Small intestine (tissue), 16 donors: ENCODE measurements at places on chromosomes 6 and 20. TPM values are rescaled to one million over a fixed set of nuclear protein-coding genes. Genes with fewer than 3 reads are reported as not detected.

DNA sequence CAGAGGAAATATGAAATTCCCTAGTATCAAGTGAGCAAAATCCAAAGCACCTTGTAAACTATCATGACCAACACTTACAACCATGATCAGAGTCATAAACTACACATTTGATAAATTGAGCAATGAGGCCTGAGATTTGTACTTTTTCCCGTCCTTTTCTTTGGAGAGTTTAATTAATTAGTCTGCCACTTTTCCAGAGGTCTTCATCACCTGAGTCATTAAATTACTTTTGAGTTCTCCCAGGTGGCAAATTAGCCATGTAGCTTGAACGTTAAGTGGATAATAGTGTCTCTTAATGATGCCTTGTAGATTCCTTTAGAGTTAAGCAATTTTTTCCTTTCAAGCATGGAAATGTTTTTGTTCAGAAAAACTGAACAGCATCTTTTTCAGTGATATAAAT lies 75.6 kb downstream of the RNF217 start:
- no peak overlapping the region for H3K4me3 ChIP-seq
- H3K27ac ChIP-seq: no peak overlapping the region
- no peaks in the 10 kb centered on the region for H3K4me1 ChIP-seq
- no peak for DNase-seq

DNA sequence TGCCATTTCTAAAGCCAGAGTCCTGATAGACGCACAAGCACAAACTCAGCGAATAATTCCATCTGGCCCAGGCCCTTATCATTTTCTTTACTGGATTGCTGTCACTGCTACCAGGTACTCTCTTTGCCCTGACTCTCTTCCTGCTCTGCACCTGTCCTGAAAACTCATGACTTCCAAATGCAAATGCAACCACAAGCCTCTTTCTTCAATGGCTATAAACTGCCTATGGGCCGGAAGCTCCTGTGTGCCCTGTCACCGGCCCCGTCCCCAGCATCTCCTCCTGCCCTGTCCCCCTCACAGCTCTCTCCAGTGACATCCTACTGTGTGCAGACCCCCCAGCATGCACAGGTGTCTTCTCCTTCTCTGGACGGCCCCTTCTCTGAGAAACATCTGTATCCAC lies 302.6 kb downstream of the GMDS start:
- H3K4me3 ChIP-seq: no peak overlapping the region
- DNase-seq: no peak
- H3K27me3 ChIP-seq: no peaks in the 10 kb centered on the region
- H3K4me1 ChIP-seq: no peaks in the 10 kb centered on the region
- H3K27ac ChIP-seq: no peak overlapping the region
- H3K36me3 ChIP-seq: peaks cover 3% of the 10 kb centered on the region

DNA sequence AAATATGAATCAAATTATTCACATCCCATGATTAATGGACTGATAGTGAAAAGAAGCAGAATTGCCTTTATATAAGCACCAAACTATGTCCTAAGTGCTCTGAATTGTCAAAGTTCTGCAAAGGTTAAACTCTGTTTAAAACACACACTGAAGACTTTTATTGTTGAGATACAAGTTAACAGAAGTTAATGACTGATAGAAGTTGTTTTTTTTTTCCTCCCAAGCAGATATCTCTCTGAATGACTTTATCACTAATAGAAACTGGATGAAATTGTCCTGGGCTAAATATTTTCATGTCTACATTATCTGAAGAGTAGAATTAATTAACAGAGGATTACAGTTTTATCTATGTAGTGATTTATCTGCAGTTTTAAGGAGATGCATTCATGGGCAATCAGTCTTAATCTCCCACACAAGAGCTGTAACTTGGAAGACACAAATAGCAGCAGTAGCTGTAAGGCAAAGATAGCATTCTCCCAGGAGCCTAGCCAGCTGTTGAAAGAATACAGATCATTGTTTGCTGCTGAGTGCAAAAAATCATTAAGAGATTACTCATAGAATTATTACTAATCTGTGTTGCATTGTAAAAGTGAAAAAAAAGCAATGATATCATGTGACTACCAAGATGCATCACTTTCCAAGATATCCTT lies 49.9 kb downstream of the BMP5 start:
- peak overlapping the region; percentile 40 for H3K27ac ChIP-seq
- no peaks in the 10 kb centered on the region for H3K36me3 ChIP-seq
- peak; percentile 70 for DNase-seq
- H3K4me1 ChIP-seq: peaks cover 14% of the 10 kb centered on the region
- no peak overlapping the region for H3K4me3 ChIP-seq

GRCh38 chr6:19301980-19302379 lies 535.2 kb upstream of the ID4 start:
- no peak overlapping the region for H3K27ac ChIP-seq
- H3K4me1 ChIP-seq: no peaks in the 10 kb centered on the region
- H3K4me3 ChIP-seq: no peak overlapping the region
- H3K27me3 ChIP-seq: no peaks in the 10 kb centered on the region

DNA sequence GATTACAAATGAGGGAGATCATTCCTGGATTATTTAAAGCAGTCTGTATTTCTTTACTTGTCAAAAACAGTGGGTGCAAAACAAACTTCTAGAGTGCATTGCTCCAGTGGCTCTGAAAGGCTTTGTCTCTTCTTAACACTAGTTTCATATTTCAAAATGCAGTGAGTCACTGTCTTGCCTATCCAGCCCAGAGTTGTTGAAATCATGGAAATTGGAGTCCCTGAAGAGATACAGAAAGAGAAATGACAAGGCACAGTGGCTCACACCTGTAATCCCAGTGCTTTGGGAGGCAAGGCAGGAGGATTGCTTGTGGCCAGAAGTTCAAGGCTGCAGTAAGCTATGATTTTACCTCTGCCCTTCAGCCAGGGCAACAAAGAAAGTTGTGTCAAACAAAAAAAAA lies 11.3 kb downstream of the SLC2A12 start:
- no peaks in the 10 kb centered on the region for H3K36me3 ChIP-seq
- H3K4me3 ChIP-seq: no peak overlapping the region
- no peaks in the 10 kb centered on the region for H3K27me3 ChIP-seq
- no peak for DNase-seq
- no peak overlapping the region for H3K27ac ChIP-seq
- no peaks in the 10 kb centered on the region for H3K4me1 ChIP-seq

GRCh38 chr6:161138543-161139303 lies 135.1 kb downstream of the AGPAT4 start:
- no peaks in the 10 kb centered on the region for H3K27me3 ChIP-seq
- no peak overlapping the region for H3K27ac ChIP-seq
- no peaks in the 10 kb centered on the region for H3K4me1 ChIP-seq
- no peak for DNase-seq

DNA sequence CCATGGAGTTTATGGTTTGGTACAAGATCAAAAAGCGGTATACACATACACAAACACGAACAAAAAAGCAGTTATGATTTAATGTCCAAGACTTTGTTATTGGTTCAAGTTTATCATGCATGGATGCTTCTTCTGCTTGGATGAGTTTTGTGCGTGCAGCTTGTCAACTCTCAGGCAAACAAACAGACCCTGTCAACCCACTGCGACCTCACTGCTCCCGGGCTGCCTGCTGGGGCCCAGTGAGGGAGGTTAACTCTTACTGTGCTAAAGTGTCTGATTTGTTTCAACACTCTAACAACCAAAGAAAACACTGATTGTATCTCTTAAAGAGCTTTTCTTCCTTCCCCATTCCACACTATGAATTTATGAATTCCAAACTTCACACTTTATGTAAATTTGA lies 26.8 kb upstream of the DDR1 start:
- H3K36me3 ChIP-seq: no peaks in the 10 kb centered on the region
- no peaks in the 10 kb centered on the region for H3K27me3 ChIP-seq
- H3K4me1 ChIP-seq: no peaks in the 10 kb centered on the region
- H3K4me3 ChIP-seq: no peak overlapping the region
- DNase-seq: no peak
- H3K27ac ChIP-seq: no peak overlapping the region

DNA sequence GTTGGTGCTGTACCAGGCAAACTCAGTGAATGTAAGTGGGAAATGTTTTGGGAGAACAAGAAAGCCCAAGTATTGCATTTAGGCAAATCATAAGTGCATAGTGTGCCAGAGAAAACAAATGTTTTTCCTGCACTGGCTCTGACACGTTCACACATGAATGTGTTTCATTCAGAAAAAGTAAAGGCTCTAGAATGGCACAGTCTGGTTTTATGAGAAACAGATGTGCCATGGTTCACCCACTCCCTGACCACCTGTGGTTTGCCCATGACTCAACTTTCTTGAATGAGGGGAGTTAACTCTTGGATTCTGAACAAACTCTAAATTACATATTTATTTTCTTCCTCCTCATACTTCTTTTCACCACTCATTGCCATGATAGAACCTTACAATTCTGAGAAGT lies 126.9 kb downstream of the KCNQ5 start:
- H3K27me3 ChIP-seq: no peaks in the 10 kb centered on the region
- H3K4me3 ChIP-seq: no peak overlapping the region
- no peak for DNase-seq
- no peaks in the 10 kb centered on the region for H3K4me1 ChIP-seq
- no peaks in the 10 kb centered on the region for H3K36me3 ChIP-seq

DNA sequence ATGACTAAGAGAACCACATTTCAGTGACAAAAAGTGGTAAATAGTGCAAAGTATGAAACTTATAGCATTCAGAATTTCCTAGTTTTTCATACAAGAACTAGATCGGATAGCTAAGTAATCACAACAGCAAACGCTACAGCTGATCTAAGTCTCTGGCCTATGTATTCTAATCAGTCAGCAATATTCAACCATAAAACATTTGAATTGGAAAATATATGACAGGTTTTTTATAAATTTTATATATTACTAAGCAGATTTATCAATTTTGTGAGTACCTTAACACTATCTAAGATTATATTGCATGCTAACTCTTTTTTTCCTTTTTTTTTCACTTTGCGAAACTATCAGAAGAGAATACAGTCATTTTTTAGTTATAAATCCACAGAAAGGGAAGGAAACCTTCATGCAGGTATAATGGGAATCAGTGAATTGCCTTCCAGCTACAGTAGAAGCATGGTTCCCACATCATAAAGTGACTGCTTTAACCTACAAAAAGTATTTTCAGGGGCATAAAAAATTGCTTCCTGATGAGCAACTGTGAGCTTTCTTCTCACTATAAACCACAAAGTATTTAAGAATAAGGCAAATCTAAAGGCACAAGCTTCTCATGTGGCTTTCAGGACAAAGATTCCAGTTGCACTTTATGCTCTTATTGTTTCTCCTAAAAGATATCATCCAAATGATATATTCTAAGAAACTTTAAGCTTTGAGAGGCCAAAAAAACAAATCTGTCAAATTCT lies 74.0 kb upstream of the GJE1 start:
- H3K4me3 ChIP-seq: no peak overlapping the region
- no peak for DNase-seq
- no peak overlapping the region for H3K27ac ChIP-seq
- no peaks in the 10 kb centered on the region for H3K4me1 ChIP-seq
- no peaks in the 10 kb centered on the region for H3K27me3 ChIP-seq

DNA sequence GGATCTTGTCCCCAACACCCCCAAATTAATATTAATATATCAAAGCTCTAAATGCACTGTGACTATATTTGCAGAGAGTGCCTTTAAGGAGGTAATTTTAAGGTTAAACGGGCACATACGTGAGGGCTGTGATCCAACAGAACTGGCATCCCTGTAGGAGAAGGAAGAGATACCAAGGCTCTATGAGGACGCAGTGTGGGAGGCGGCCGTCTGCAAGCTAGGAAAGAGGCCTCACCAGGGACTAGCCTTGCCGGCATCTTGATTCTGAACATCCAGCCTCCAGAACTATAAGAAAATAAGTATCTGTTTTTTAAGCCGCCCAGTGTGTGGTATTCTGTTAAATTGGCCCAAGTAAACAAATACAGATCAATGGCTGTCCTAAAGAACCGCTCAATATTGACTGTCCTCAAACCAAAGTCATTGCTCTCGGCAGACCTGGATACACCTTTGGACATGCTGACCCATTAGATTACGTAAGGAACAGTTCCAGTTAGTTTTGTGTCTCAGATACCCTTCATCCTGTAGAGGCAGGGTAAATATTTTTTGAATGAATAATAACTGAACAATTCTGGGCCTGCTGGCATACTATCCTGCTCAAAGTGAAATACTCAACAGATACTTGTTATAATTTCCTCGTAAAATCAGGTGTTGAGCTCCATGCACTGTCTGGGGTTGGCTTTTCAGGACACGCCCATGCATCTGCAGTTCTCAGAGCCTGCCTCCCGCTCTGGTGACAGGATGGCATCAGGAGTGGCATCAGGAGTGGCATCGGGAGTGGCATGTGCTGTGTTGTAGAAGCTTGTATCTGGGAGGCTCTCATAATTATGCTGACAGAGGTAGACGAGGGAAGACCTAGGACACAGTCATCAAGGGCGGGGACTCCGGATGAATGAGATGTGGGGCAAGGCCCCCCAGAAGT lies 6.3 kb downstream of the PRR18 start:
- H3K36me3 ChIP-seq: no peaks in the 10 kb centered on the region
- peaks cover 14% of the 10 kb centered on the region for H3K27me3 ChIP-seq
- peaks cover 3% of the 10 kb centered on the region for H3K4me1 ChIP-seq
- H3K27ac ChIP-seq: no peak overlapping the region
- DNase-seq: no peak
- no peak overlapping the region for H3K4me3 ChIP-seq

LBP gene
- polyA plus RNA-seq: not detected

PDYN gene
- polyA plus RNA-seq: not detected

C6orf58 gene
- 0.06 TPM for polyA plus RNA-seq

FLRT3 gene
- polyA plus RNA-seq: 62.5 TPM

HAO1 gene
- not detected for polyA plus RNA-seq

SLC22A3 gene
- 0.67 TPM for polyA plus RNA-seq

TCP11 gene
- polyA plus RNA-seq: not detected

RFX6 gene
- polyA plus RNA-seq: 5.7 TPM
